ENCODE measurements at places on chromosomes 7 and 10.

DNA sequence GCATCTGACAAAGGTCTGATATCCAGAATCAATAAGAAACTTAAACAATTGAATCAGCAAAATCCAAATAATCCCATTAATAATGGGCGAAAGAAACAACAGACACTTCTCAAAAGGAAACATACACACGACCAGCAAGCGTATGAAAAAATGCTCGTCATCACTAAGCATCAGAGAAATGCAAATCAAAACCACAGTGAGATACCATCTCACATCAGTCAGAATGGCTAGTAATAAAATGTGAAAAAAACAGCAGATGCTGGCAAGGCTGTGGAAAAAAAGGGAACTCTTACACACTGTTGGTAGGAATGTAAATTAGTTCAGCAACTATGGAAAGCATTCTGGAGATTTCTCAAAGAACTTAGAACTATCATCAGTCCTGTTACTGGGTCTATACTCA is 496.7 kb downstream of the SH2D4B start:
- no peak for DNase-seq

- DNase-seq, result no peak
These were observed 28.6 kb upstream of the VCL start for GRCh38 chr10:73969224-73969841.

- DNase-seq, result no peak
These were observed 83.7 kb downstream of the ZMIZ1 start for GRCh38 chr10:79152423-79152817.

DNA sequence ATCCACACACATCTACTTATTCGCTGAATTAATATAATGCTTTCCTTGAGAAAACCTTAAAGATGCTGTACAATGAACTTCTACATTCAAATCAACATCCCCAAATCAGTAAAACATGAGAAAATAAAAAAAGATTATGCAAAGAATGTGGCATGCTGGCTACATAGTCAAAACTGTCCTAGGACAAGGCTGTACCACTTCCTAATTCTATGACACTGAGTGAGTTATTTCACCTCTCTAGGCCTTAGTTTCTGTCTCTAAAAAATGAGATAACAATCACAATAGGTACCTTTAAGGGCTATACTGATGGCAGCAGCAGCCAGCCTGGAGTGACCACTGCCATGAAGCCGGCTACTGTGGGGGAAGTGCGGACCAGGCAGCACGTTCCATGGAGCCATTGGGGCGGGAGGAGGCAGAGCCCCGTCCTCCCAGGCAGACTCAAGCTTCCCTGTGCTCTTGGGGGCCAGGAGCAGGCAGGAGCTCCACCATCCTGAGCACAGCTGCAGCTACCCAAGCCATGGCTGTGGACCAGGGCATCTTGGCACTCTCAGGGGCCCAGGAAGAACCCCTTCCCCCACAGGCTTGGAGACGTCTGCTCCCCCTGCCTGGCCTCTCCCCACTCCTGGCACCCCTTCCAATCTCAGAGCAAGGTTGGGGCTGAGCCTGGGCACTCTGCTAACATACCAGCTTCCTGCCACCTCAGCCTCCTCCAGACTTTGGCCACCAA is 110.2 kb downstream of the ELAPOR2 start:
- no peak for DNase-seq

DNA sequence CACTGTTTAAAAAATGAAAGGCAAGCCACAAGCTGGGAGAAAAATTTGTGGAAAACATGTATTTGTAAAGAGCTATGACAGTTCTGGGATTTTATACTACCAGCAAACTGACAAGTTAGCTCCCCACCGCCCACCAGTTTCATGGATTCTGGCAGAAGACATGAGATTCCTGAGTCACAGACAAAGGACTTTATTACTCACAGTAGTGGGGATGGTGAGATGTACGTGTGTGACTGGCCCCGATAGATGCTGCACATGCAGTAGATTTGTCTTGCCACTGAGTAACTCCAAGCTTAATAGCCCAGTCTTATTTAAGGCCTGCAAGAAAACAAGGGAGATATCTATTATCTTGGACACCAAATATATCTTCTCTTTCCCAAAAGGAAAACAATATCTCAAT is 281.7 kb downstream of the AHR start:
- no peak for DNase-seq

GRCh38 chr7:71332207-71332606 is 200.3 kb downstream of the GALNT17 start:
- no peak for DNase-seq

DNA sequence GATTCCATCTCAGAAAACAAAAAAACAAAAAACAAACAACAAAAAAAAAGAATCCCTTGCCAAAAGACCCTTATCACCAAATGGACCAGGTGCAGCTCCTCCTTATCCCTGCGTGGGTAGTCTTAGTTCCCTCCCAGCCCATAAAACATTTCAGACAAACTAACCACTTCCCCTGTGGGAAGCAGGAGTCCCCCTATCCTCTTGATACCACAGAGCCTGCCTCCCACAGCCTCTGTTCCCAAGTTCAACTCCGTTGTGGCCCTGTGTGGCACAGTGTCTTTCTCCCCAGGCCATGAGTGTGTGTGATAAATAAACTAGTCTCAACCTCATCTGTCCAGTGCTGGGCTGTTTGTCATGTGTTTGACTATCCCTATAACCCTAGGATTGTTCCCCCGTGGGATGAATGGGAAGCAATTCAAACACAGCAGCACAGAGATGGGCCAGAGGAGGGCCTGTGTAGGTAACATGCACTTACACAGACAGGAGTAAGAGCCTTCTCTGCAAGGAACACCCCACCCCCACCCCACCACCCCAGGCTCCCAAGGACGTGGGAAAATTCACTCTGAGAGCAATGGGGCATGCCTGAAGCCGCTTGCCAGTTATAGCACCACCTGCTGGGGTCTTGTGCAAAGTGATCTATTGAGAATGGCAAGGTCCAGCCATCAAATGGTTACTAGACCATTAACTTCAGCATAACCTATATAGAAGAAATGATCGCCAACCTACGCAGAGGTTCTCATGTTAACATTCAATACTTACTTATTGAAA is 147.1 kb upstream of the GHITM start:
- no peak for DNase-seq

DNA sequence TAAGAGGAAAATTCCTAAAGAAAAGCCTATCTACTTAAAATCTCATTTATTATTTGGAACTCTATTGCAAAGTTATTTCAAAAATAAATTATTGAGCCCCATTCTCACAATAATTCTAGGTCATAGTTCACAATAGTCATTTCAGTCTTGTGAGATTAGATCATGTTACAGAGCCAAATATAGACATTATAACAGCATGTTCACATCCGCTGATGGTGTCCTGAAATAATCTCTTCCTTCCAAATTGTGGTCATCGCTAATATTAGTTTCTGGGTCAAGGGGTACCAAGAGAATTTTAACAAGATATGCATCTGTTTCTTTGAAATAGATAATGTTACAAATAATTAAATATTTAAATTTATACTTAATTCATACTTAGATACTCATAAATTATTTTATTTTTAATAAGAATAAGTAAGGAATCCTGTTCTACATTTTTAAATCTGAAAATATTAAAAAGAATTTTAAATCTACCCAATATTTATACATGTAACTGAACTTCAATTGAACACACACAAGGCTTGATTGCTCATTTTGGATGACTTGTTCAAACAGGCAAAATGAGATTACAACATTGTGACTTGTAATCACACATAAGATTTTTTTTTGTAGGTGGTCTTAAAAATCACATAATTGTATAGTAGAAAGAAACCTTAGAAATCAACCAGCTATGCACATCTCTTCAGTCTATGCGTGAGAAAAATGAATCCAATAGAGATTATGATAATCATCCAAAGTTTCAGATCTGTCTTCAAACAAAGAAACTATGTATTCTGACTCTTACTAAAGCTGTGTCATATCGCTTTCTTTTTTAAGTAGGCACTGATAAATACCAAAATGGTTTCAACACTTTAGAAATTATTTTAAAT is 13.1 kb downstream of the GNAT3 start:
- DNase-seq, result no peak

GRCh38 chr7:95478272-95479037 is 7.3 kb upstream of the ASB4 start:
- no peak for DNase-seq

DNA sequence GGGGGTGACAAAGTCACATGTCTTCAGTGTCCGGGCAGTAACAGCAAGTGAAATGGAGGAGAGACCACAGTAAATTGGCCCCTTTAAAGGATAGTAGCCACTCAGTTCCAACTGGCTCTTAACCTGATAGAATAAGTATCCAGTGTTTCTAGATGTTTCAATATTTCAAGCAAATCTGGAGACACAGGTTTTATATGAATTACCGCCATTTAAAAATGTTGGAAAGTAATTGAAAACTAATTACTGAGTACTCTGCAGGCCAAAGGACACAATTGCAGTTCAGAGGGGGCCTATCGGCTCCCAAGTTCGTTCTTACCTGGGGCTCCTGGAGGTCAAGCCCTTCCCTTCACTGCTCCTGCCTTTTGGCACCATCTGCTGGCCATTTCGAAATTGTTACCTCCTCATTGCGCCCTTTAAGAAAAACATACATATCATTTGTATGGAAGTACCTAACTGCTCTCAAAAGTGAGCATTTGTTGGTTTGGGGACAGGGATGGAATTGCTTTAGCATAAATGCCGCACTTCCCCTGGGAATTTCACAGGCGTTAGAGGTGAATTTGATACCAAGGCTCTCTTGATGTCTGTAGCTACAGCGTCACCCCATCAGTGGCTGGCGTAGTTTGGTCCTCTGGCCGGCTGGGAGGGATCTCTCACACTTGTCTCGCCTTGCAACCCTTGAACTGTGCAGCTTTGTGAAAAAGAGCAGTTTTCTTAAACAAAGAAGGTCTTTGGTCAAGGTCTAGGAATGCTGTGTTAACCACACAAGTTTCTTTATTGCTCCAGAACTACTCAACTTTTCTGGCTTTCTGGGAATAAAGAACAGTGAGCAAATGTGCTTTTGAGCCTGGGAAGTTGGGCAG is 220.0 kb downstream of the ARHGAP21 start:
- DNase-seq, result no peak

DNA sequence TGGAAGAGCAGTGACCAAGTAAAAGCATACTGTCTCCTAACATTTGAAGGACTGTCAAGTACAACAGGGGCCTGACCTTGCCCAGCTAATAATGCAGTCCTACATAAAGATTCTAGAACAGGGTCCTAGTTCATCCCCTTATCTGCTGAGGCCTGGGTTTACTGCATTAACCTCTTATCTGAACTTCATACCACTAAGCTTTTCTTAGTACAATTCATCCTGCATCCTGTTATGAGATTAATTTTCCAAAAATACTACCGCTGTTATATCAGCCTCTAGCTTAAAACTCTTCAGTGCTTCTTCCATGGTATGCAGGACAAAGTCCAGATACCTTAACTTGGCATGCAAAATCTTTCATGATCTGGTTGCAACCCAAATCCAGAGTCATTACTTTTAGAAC is 72.5 kb downstream of the CHRM2 start:
- DNase-seq, result no peak

- DNase-seq, result peak; percentile 3
These were observed 141.3 kb upstream of the VKORC1L1 start for GRCh38 chr7:65731562-65732035.

DNA sequence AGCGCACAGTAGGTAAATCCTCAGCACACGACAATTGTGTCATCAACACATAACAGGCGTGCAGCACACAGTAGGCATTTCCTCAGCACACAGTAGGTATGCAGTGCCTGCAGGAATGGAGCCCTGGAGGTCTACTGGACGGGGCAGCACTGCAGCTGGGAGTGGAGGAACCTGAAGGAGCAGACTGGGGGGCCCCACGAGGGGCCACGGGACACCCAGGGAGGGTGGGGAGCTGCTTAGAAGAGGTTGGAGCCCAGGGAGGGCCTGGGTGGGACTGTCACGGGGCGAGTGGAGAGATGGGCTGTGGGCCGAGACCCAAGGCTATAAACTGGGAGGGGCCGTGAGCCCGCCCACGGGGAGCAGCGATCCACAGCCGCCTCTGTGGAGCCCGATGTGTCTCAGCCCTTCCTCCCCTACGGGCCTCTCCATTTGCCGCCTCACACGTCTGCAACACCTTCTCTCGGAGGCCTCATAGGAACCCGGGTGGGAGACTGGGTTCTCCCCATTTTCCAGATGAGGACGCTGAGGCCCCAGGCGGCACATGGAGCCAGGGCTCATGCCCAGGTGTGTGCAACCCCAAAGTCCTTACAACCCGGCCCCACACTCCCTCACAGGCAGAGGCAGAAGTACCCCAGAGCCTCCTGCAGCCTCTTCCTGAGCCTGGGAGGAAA is 101.5 kb downstream of the MICALL2 start:
- no peak for DNase-seq

- DNase-seq, result no peak
These were observed 82.7 kb downstream of the SMURF1 start for GRCh38 chr7:99061001-99061776.

GRCh38 chr7:68730194-68730593 is 868.1 kb upstream of the AUTS2 start:
- no peak for DNase-seq

Measured in activated naive CD4-positive, alpha-beta T cell (primary cell).